CD4-positive, alpha-beta T cell treated with Interleukin-10 for 1 hour (primary cell): ENCODE measurements at places on chromosomes 6 and 20.

GRCh38 chr20:10381477-10381876 lies 52.5 kb downstream of the MKKS start:
- peak; percentile 9 for DNase-seq

DNA sequence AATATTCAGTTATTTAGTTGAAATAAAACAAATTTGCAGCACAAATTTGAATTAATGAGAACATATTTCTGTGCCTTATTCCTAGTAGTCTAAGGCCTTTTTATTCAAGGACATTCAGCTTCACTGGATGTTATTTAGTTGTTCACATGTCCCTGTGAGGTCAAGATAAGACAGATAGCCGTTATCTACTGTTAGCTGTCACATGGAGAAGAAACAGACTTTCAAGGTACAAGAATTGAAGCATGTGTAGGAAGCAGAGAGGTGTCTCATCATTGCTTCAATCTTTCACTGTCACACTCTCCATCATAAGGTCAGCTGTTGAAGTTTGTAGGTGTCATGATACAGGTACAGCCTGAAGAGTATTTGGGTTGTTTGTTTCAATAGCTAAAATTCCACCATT lies 112.9 kb upstream of the JAG1 start:
- no peak for DNase-seq

DNA sequence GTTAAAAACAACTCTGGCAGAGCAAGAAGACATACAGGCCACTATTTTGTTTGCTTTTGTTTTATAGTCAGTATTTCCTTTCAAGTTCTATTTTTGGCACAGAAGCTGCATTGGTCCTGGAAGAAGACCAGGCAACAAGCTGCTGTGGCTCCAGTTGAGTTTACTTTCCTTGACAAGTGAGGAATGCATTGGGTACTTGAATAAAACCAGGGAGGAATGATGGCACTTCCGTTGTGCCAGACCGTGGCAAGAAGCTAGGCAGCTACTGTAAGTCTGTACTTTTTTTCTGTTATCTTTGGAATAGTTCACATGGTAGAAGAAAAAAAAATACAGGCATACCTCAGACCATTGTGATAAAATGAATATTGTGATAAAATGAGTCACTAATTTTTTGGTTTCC lies 66.3 kb downstream of the NCOA3 start:
- DNase-seq: no peak

DNA sequence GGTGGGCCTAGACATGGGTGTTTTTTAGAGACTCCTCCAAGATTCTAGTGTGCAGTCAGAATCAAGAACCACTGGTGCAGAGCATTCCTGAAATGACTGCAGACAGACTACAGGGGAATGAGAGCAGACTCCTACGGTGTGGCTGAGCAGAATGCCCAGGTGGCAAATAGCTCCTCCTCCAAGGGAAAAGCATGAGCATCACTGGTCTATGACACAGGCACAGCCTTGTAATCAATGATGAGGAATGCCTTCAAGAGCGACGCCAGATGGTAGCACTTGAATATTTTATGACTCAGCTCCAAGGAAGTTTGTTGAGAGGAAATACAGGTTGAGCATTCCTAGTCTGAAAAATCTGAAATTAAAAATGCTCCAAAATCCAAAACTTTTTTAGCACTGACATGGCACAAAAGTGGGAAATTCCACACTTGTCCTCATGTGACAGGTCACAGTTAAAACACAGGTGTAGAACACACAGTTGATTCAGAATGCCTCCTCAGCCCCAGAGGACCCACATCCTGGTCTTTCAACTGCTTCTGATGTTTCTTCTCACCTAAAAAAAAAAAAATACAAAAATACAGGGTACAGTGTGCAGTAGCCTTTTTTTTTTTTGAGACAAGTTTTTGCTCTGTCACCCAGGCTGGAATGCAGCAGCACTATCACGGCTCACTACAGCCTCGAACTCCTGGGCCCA lies 10.6 kb upstream of the FAM8A1 start:
- no peak for DNase-seq

DNA sequence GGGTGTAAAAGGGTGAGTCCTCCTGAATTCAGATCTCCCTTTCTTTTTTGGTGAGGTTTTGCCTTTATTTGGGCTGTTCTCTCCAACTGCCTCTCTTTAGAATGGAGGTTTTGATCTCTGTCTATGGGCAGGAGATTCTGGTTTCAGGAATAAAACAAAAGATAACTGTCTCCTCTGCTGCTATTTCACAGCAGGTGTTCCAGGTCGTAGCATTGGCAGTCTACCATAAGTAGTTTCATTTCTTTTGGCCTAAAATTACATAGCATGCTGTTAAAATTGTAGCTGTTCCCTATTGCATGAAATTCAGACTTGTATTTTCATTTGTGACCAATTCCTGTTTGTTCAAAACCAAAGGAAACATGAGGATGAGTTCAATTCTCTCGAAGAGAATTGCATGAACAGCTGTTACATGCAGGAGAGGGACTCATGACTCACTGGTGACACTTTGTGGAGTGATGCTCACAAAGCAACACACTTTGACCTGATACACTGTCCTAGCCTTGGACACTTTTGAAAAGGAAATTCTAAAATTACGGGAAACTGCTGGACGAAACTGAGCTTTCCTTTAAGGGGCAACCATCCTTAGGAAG lies 76.8 kb upstream of the SIRPG start:
- peak; percentile 66 for DNase-seq

GRCh38 chr20:13223736-13224520 lies 2.9 kb downstream of the ISM1 start:
- no peak for DNase-seq

- DNase-seq: peak; percentile 64
Measured at GRCh38 chr6:145372671-145373151, 362.6 kb downstream of the EPM2A start.

GRCh38 chr6:164097551-164098398 lies 683.3 kb downstream of the QKI start:
- DNase-seq: no peak

- no peak for DNase-seq
Measured at GRCh38 chr6:163008626-163009025, 280.9 kb downstream of the PACRG start.

DNA sequence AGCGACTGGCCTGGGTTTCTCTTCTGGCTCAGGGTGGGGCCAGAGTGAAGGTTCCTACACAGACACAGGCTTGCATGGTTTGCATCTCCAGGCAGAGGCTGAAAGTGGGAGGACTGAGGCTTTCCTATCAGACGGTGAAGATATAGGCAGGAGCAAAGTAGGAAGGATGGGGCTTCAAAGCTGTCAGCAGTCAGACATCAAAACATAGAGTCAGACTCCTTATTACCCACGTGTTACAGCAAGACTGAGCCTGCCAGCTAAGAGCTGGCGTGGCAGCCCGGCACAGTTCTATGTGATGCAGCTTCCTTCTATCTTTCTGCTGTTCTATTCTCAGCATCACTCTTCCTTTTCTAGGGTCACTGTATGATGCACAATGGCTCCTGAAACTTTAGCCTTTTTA lies 445.1 kb downstream of the DOK5 start:
- no peak for DNase-seq

DNA sequence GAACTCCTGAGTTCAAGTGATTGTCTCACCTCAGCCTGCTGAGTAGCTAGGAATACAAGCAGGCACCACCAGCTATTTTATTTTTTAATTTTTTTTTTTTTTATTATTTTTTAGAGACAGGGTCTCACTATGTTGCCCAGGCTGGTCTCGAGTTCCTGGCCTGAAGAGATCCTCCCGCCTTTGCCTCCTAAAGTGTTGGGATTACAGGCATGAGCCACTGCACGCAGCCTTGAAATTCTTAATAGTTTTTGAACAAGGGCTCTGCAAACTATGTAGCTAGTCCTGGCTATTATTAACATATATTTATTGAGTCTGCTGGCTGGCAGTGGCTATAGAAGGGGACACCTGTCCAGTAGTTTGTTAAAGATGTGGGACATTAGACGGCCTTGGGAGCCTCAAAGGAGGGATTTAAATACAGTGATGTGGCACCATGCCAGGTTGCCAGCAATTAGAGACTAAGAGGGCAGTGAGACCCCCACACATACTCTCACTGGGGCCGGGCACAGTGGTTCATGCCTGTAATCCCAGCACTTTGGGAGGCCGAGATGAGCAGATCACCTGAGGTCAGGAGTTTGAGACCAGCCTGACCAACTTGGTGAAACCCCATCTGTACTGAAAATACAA lies 21.1 kb upstream of the TAF8 start:
- DNase-seq: no peak

GRCh38 chr6:140844167-140844566 lies 1288.6 kb upstream of the GJE1 start:
- DNase-seq: no peak
